T-helper 22 cell (primary cell): ENCODE measurements at places on chromosomes 11 and 22.

- DNase-seq: no peak
These were observed 4.5 kb upstream of the TP53I11 start for GRCh38 chr11:44955015-44955738.

DNA sequence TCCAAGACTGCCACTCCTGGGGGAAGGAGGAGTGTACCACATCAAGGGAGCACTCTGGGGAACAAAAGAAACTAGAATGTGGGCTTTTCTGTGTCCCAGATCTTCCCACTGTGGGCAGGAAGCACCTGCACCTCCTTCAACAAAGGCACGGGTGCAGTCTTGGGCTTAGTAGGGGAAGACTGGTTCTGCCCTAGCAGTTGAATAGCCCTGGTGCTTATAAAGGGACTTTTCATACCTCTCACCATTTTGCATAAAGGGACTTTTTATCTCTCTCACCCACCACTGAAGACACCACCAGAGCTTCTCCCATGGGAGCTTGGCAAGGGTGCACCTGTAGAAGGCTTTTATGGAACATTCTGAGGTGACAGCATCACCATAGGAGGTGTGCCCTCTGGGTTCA is 65.8 kb upstream of the MS4A8 start:
- no peak for DNase-seq

DNA sequence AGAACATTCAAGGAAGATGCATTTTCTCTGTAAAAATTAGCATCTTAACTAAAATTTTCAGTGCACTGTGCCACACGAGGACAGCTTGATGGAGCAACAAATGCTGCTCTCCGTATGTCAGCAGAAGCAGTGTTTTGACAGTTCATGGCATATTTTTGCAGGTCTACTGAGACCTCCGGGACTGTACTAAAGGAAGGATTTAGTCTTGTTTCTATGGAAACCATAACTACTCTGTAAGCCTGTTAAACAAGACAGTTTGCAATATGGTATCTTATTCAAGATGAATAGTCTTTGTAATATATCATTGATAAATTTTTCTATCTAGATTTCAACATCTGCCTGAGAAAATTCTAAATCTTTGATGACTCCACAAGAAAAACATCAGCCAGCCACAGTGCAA is 184.0 kb upstream of the GUCY1A2 start:
- DNase-seq: no peak

GRCh38 chr11:62573006-62573591 is 592 bp downstream of the EEF1G start:
- no peak for DNase-seq

- DNase-seq: no peak
These were observed 29.0 kb downstream of the P4HA3 start for GRCh38 chr11:74282421-74282820.

- no peak for DNase-seq
These were observed 53.1 kb downstream of the FBXO7 start for GRCh38 chr22:32527756-32528155.

DNA sequence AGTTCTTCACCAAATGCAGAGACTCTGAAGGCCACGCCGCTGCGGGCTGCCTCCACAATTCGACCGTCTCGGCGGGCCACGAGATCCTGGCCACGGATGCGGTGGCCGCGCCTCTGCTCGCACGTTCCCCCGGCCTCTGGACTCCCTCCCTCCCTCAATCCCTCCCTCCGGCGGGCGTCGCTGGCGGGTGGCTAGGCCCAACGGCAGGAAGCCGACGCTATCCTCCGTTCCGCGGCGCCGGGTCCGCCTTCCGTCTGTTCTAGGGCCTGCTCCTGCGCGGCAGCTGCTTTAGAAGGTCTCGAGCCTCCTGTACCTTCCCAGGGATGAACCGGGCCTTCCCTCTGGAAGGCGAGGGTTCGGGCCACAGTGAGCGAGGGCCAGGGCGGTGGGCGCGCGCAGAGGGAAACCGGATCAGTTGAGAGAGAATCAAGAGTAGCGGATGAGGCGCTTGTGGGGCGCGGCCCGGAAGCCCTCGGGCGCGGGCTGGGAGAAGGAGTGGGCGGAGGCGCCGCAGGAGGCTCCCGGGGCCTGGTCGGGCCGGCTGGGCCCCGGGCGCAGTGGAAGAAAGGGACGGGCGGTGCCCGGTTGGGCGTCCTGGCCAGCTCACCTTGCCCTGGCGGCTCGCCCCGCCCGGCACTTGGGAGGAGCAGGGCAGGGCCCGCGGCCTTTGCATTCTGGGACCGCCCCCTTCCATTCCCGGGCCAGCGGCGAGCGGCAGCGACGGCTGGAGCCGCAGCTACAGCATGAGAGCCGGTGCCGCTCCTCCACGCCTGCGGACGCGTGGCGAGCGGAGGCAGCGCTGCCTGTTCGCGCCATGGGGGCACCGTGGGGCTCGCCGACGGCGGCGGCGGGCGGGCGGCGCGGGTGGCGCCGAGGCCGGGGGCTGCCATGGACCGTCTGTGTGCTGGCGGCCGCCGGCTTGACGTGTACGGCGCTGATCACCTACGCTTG is at the start of gene FUT4:
Gene FUT4, plus strand, starts transcription at position 227 of the 951 bp plus-strand sequence. Its CDS starts 213 bp downstream, at position 440.
- peak; percentile 55 for DNase-seq
